ENCODE measurements at places on chromosomes 3 and 15.

- peak; percentile 48 for ATAC-seq
These were observed 69.0 kb downstream of the CHD2 start for GRCh38 chr15:92968926-92969651.

- ATAC-seq: no peak
These were observed 97.9 kb downstream of the ADCY5 start for GRCh38 chr3:123350971-123351370.

DNA sequence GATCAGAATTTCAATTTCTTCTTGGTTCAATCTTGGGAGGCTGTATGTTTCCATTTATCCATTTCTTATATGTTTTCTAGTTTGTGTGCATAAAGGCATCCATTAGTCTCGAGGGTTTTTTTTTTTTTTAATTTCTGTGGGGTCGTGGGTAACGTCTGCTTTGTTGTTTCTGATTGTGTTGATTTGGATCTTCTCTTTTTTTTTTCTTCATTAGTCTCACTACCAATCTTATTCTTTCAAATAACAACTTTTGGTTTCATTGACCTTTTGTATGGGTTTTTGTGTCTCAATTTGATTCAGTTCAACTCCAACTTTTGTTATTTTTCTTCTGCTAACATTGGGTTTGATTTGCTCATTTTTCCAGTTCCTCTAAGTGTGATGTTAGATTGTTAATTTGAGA lies 48.9 kb downstream of the MCTP2 start:
- ATAC-seq: no peak

- ATAC-seq: no peak
These were observed 2.9 kb downstream of the SEMA3F start for GRCh38 chr3:50157827-50158529.

DNA sequence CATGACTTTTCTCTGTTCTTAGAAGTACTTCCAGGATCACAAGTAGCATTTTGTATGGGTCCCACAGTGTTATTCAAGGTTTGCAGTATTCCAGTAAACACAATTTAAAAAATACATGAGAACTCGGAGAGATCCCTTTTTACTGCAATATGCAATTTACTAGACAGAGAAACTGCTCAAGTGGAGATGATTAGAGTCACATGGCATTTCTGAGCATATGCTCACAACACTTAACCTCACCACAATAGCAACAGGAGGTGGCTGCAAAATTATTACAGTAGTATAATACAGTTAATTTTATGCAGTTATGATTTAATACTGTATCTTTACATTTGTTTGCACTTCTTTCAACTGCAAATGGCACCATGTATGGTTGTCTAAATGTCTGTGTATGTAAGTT lies 87.5 kb downstream of the PIK3CB start:
- ATAC-seq: no peak

DNA sequence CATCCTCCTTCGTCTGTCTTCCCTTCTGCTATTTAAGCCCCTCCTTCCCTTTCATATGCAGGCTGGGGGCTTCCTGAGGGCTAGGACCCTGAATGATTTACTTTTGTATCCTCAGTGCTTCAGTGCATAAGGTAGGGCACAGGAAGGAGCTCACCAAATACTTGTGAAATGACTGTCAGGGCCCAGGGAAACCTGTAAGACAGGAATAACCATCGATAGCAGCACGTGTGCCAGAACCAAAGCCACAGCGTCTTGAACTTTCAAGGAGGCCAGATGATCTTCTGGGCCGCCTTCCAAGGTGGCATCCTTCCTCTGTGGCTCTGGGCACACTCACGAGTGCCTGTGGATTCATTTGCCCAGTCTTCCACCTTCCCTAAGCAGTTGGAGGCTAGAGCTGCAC lies 3.9 kb downstream of the TMED3 start:
- no peak for ATAC-seq
